ENCODE measurements at places on chromosomes 1 and 21.

- no peak for DNase-seq
Measured at GRCh38 chr1:59404796-59405195, 107.9 kb downstream of the FGGY start.

DNA sequence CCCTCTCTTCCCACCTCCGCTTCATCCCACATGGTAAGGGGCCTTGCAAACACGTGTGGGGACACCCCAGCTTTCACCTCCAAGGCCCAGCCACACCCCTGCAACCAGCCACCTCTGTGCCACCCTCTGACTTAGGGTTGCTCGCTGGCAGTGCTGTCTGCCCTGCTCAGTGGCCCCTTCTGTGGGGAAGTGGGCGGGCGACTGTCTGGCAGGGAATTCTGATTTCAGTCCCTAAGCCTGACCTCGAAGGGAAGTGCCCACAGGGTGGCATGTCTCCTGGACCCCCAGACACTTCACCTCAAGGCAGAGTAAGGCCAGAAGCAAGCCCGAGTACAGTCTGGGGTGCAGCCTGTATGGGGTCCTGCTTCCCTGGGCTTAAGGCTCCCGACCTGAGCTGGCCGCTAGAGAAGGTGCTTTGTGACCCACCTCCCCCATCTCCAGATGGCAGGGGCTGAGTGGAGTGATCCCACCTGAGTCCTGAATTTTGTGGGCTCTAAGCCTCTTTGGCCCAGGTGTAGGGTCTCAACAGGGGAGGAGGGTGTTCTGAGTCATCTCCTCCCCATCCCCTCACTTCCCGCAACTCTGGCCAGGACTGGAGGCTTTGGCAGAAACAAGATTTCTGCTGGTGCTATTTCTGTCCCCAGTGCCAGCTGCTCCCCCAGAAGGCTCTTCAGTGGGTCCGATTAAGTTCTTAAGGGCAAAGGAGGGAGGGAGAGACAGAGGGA, 7.0 kb downstream of the RD3 start:
- peak; percentile 33 for DNase-seq

DNA sequence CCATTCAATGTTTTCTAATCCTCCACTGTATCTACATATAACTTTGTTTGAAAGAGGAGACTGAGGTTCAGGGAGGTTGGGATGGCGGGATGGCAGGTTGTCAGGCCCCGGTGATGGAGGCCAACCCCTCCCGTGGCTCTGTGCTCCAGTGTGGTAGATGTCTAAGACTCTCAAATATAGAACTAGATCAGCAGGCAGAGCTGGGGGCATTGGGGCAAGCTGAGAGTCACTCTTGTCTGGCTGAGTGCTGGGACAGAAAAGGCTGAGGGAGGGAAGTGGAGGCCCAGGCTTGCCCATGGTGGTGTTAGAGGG, 1.7 kb downstream of the IL6R start:
- no peak for DNase-seq

DNA sequence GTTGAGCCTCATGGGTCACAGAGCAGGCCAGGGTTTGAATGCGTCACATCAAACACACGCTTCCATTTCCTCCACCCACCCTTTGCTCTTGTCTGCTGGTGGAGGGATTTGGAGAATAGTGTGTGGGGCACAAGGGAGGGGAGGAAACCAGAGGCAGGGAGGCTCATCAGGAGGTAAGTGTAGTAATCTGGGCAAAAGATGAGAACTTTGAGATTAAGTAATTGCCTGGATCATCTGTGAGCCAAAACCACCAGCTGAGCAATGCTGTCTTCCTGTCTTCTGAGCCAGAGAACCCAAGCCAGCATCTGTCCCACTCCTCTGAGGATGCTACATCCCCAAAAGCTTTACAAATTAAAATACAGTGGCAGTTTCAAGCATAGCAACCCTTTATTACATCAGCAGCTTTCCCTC, 45.2 kb downstream of the C8B start:
- DNase-seq, result no peak

- no peak for DNase-seq
Measured at GRCh38 chr21:36169470-36170128, 13.0 kb downstream of the DOP1B start.

DNA sequence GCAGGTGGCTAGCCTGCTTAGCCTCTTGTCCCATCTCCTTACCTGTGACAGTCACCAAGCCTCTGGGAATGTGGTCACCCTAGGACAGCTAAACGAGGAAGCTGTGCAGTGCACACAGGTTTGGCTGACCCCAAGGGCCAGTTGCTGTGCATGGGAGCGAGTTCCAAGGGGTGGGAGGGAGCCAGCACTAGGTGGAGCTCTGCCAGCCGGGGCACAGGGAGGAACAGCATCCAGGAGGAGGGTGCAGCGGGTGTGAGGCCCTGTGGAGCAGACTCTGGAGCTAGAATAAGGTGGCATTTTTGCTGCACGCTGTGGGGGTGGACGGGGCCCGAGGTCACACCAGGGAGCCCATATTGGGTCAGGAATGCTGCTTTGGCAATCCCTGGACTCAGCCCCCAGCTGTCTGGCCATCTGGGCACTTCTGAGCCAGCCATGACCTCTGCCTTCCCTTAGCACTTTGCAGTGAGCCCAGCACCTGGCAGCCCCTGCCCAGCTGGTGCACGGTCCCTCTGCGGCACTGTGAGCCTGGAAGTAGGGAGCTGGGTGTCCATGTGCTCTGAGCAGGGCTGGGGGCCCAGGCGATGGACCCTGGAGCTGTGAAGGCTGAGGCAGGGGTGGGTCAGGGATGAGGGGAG, 8.7 kb downstream of the PDXK start:
- DNase-seq, result no peak
